Urothelium cell line (cell line): ENCODE measurements at places on chromosomes 16 and 17.
A peak's percentile ranks its signal among the peaks of the same experiment; 100 is the strongest.

- DNase-seq, result no peak
These were observed 526 bp downstream of the MOSMO start for GRCh38 chr16:22008215-22009059.

- no peak for DNase-seq
These were observed 1.5 kb downstream of the NUDT16L1 start for GRCh38 chr16:4694642-4695451.

- peak; percentile 42 for DNase-seq
These were observed 477 bp downstream of the CENPV start for GRCh38 chr17:16352667-16353316.

GRCh38 chr17:2792366-2793169 is 3.7 kb upstream of the RAP1GAP2 start:
- DNase-seq, result no peak

GRCh38 chr16:59733321-59733720 is 999.2 kb upstream of the GOT2 start:
- no peak for DNase-seq

DNA sequence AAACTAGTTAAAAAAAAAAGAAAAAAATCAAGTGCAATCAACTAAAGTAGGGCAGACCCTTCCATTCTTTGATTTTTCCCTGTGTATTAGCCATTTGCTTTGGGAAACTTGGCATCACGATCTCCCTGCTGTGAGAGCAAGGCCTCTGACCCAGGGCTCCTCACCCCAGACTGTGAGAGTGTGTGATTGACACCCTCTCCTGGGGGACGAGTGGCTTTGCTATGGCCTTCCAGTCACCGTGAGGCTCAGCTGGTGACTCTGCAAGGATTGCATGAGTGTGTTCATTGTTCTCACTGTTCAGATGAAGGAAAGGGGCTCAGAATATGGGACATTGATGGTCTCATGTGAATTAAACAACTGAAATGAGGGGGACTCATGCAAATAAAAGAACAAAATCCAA is 69.0 kb upstream of the BCAR1 start:
- DNase-seq, result peak; percentile 33

DNA sequence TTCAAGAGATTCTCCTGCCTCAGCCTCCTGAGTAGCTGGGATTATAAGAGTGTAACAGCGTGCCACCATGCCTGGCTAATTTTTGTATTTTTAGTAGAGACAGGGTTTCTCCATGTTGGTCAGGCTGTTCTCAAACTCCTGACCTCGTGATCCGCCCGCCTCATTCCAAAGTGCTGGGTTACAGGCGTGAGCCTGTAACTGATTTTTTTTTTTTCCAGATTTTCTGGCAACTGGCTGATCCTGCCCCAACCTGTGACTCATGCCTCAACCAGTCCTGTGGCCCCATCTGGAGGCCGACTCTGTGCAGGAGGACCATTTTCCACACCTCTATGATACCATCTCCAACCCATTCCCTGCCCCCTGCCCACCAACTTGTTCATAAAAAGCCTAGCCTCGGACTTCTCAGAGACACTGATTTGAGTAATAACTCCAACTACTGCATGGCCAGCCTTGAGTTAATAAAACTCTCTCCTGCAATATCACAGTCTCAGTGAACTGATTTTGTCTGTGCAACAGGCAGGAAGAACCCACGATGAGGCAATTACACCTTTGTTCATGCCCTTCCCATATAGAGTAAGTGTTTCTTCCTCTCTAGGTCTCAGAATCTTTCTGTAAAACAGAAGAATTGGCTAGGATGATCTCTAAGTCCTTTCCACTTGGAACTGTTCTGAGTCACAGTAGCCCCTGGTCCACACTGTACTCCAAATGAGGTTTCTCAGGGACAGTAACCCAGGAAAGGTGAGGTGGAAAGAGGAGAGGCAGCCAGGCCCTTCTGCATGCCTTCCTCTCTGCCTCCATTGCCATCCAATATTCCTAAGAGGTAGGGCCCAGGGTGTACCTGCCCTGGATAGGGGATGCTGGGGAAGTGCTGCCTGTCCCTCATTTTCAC is 8.8 kb upstream of the CNOT1 start:
- peak; percentile 88 for DNase-seq

DNA sequence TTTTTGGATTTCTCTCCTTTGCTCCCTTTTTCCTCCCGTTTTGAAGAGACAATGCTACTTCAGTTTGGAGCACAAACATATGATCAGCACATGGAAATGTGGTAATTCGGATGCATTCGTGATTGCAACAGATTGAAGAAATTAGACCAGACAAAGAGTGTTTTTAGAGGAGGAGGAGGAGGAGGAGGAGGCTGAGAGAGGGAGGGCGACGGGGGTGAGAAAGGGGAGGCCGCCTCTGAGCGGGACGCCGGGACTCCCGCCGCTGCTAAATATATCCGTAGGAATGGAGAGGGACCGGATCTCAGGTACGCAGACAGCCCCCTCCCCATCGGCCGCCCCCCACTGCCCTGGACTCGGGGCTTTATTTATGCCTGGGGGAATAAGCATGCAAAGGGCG is 179.3 kb downstream of the SEC14L1 start:
- DNase-seq, result no peak

GRCh38 chr17:12659500-12659899 is 6.2 kb upstream of the MYOCD start:
- DNase-seq, result no peak

DNA sequence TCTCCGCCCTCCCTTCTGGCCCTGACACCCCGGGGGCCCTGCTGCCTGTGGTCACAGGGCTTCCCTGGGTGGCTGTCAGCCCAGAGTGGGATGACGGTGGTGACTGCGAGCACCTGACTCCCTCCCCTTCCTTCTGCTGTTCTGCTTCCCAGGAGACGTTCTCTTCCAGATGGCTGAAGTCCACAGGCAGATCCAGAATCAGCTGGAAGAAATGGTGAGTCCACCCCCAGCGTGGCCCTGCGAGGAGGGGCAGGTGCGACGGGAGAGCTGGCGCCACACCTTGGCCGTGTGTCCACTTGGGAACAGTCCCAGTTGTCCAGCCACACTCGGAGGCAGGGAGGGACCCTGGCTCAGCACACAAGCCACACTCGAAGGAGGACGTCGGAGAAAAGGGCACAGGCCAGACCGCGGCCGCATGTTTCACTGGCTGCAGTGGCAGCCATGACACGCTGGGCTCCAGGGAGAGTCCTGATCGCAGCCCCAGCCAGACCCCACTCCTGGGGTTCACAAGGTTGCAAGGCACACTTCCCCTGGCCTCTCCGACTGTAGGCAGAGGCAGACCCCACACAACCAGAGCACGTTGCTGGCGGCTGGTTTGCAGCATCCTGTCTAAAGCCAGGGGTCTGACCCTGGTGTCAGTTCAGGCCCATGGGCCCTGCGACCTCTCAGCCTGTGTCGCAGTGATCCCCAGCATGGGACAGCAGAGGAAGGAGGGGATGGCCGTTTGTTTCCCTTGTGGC is 49.9 kb downstream of the BAIAP2 start:
- no peak for DNase-seq

- no peak for DNase-seq
These were observed 166.3 kb upstream of the FOXF1 start for GRCh38 chr16:86343796-86344585.

- DNase-seq, result no peak
These were observed 76.0 kb downstream of the CMIP start for GRCh38 chr16:81520560-81521135.

GRCh38 chr16:88008840-88009239 is 57.6 kb downstream of the BANP start:
- DNase-seq, result no peak

GRCh38 chr16:8530752-8531384 is 59.4 kb downstream of the TMEM114 start:
- no peak for DNase-seq

DNA sequence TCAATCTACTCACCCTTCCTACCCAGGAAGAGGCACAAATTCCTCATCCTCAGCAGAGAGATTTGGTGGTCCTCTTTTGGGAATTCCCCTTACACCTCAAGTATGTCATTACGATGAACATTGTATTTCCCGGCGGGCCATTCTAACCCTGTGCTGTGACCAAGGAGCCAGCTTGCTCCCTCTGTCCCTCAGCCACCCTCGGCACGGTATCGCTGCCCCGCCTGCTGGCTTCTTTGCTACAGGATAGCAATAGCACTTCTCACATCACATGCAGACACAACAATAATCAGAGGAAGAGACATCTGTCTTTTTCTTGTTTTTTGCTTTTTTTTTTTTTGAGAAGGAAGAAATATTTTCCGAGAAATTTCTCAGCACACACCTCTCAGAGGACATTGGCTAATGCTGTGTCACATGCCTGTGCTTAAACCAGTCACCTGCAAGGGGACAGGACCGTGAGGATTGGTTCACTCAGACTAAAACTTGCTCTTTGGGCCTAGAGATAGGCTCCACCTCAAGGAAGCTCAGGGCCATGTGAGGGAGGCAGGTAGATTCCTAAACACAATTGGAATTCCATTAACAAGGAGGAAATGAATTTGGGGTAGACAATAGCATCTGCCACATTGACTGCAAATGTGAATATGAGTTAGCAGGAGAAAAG is 41.2 kb downstream of the TMC5 start:
- no peak for DNase-seq

GRCh38 chr17:39699818-39700147 is at the start of gene ERBB2:
ERBB2 (plus strand) TSS chr17:39700064; CDS start chr17:39700239, 175 bp downstream.
- DNase-seq, result peak; percentile 85

GRCh38 chr16:16828913-16829398 is 450.0 kb downstream of the NPIPA7 start:
- peak; percentile 39 for DNase-seq

DNA sequence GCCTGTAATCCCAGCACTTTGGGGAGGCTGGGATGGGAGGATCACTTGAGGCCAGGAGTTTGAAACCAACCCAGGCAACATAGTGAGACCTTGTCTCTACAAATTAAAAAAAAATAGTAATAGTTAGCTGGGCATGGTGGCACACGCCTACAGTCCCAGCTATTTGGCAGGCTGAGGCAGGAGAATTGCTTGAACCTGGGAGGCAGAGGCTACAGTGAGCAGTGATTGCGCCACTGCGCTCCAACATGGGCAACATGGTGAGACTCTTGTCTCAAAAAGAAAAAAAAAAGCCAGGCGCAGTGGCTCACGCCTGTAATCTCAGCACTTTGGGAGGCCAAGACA is 56.9 kb upstream of the MRTFB start:
- DNase-seq, result no peak

GRCh38 chr17:39765766-39766165 is 28.0 kb downstream of the GRB7 start:
- no peak for DNase-seq

DNA sequence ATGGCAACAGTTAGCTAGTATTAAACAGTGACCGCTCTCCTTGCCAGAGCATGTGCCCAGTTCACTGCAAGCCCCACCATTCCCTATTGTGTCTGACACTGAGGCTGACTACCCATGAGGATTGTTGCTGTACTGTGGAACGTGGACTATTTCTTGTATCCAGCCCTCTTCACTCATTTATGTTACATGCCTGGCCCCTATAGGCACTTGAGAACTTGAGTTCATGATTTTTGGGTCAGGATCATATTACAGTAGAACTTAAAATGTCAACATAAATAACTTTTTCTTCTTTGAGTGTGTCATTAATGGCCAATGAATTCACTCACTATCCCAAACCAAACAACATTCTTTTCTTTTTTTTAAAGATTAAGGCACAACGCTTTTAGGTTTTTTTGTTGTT is 55.7 kb downstream of the LYRM1 start:
- no peak for DNase-seq

DNA sequence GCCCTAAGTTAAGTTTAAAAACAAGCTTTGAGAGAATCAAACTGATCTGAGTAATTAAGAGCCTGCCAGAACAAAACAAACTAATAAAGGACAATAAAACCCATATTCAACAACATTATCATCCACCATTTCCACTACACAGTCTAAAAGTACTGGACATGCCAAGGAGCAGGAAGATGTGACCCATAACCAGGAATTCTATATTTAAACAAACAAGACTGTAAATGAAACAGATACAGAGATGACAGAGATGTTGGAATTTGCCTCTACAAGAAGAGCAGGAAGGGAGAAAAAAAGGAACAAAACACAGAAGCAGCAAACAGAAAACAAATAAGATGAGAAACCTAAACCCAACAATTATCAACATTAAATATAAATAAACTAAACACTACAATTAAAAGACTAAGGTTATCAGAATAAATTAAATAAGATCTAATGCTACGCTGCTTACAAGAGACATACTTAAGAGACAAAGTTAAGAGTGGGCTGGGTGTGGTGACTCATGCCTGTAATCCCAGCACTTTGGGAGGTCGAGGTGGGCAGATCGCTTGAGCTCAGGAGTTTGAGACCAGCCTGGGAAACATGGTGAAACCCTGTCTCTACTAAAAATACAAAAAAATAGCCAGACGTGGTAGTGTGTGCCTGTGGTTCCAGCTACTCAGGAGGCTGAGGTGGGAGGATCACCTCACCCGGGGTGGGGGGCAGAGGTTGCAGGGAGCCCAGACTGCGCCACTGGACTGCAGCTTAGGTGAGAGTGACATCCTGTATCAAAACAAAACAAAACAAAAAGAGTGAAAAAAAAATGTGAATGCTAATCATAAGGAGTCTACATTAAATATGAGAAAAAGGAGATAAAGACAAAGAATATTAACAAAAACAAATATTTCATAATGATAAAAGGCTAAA is 50.6 kb downstream of the CREBBP start:
- no peak for DNase-seq

GRCh38 chr16:69169051-69169450 is 17.9 kb upstream of the SNTB2 start:
- no peak for DNase-seq

DNA sequence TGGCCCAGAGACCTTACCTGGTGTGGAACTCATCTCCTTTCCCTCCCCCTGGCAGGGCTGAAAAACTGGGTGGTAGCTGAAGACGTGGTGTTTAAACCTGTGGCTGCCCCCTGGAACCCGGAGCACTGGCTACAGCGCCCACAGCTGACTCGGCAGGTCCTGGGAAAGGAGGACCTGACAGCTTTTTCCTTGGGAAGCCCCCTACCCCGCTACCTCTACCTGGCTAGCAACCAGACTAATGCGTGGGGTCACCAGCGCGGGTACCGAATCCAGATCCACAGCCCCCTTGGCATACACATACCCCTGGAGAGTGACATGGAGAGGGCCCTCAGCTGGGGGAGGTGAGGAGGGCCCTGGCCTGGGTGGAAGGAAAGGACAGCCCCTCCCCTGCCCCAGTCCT is 2.0 kb upstream of the AOC3 start:
- DNase-seq, result no peak

DNA sequence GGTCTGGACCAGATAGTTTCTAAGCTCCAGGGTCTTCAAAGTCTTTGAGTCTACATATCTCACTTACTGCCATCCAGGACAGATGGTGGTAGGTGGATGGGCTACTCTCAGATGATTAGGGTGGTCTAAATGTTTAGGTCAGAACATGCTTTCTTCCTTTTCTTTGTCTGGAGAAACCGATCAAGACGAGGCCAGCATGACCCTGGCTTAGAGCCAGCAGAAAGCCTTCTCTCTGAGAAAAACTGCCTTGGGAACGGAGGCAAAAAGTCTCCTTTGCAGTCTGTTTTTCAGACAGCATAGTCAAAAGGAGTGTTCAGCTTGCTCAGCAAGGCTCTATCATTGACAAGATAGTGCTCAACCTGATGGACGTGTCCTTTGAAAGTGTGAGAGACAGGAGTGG is 48.8 kb downstream of the SPACA3 start:
- DNase-seq, result no peak
